ENCODE measurements at places on chromosomes 6 and 20.

DNA sequence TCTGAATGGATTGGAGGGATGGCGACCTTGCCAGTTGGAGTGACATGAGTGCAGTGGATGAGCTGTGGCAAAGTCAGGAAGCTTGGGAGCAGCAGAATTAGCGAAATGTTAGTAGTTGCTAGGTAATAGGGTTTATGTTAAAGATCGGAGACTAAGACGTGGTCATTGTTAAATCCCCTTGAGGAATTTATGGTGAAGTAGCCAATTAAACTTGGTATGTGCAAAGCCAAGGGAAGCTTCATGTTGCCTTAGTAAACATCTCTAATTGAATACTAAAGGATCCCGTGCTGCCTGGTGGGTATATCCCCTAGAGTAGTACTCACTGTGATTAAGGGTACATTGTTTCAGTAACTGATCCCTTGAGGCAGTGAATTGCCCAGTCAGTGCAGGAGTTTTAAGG lies 106.0 kb downstream of the PRIM2 start:
- DNase-seq: no peak

DNA sequence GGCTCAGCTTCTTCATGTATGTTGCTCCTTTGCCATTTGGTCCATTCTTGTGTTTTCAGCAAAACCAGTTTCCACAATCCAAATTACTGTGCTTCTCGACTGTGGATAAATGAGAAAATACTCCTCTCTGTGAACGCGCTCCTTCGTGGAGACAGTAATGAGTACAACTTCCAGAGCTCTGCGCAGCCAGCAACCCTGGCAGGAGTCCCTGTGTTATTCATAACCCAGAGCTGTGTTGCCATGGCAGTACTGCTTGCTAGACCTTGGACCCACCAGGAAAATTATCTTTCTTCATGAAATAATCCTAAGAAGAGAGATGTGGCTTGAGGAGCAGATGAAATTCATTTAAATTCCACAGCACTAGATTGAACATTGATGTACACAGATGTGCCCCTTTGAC lies 73.7 kb downstream of the SLC22A3 start:
- DNase-seq: no peak

DNA sequence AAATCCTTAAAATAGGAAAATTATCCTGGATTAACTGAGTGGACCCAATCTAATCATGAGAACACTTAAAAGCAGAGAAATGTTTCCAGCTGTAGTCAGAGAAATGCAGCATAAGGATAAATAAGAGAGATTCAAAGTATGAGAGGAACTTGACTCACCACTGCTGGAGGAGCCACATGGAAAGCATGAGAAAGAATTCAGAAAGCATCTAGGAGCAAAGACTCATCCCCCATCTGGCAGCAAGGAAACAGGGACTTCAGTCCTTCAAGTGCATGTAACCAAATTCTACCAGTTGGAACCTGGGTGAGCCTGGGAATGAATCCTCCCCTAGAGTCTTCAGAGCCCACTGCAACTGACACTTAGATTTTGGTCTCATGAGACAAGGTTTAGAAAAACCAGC lies 33.7 kb downstream of the RNF146 start:
- DNase-seq: no peak

DNA sequence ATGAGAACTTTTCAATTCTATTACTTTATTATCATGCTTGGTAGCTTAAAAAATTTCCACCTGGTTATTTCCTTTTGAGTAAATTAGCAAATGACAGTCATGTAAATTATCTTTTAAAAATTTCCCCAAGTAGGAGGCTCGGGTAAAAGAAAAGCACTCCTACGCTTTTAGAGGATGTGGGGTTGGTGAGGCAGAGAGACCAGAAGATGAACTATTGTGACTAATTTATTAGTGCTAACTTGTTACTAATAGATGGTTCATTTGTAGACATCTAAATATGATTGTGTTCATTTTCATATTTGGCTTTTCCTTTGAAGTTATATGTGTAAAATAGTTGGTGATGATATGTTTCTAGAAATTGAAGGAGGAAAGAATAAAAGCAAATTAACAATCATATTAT lies 27.0 kb downstream of the ZNF292 start:
- DNase-seq: no peak

- no peak for DNase-seq
Observed at GRCh38 chr6:43262000-43262779, 18.9 kb downstream of the TTBK1 start.

- no peak for DNase-seq
Observed at GRCh38 chr6:37556881-37557644, 57.4 kb upstream of the CCDC167 start.

DNA sequence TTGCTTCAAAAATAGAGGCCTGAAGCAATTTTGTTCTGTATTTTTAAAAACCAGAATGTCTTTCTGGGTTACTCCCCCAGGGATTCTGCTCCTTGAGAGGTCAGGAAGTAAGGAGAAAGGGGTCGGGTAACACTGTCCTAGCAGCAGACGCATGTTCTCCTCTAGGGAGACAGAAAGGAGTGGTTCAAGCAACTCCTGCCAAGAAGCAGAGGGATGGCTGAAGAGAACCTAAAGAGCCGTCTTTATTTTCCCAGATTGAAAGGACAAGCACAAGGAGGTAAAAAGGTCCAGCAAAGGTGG lies 58.0 kb upstream of the SLC4A11 start:
- DNase-seq: no peak

DNA sequence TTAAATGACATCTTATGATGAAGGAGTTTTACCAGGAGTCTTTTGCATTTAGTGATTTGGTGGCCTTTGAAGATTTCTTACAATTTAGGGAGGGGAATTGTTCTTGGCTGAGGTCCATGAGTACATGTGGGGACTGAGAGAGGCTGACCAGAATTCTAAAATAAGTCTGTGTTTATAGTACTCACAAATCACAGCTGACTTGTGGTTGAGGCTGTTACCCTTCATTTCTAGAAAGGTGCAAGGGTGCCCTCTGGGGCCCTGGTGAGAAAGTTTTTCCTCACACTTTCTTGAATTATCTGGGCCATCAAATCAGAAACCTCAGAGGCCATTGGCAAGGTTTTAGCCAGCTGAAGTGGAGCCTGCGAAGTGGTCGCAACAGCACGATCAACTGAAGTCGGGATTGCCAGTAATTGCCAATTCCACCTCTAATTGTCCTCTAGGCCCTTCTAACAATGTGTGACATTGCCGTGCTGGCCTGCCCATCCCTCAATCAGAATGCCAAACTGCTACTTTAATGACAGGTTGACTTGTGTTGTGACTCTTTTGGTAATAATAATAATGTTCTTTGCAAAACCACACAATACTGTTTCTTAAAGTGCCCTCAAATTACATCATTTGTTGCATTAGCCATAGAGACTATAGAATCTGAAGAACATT lies 221.6 kb downstream of the OGFRL1 start:
- DNase-seq: no peak

DNA sequence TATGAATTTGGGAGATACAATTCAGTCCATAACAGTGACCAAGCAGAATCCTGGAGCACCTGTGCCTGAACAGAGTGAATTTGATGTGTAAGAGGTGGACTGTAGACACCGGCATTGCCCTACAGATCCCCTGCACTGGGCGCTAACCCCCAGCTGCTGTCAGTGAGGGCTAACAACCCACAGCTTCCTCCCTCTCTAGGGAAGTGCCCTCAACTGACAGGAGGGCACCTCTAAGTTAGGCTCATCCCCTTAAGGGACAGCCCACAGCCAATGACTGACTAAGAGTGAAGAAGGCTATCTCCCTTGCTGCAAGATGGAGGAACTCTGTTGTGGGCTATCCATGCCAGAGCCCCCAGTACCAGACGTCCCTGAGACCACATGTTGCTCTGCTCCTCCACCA lies 15.3 kb upstream of the BPIFB1 start:
- DNase-seq: no peak

DNA sequence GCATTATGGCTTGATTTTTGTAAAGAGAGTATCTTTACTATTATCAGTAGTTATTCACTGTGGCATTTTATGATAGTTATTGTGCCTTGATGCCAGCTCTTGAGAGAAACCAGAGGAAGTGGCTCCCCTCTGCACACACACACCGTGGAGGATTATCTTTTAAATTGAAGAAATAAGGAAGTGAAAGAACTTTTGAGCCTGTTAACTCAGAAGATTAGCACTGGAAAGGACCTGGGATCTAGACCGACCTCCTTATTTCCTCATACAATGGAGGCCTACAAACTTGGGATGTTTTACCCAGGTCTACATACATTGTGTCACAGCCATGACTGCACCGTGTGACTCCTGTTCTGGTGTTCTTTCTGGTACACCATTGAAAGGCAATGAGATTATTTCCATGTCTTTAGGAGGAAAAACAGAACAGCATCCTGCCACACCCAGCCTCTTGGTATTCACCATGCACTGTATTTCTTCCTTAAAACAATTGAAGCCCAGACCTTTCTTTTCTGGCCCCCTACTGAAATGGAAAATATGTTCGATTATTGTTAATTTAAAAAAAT lies 40.6 kb downstream of the HECA start:
- DNase-seq: no peak
